ENCODE measurements at places on chromosomes 11 and 22.

DNA sequence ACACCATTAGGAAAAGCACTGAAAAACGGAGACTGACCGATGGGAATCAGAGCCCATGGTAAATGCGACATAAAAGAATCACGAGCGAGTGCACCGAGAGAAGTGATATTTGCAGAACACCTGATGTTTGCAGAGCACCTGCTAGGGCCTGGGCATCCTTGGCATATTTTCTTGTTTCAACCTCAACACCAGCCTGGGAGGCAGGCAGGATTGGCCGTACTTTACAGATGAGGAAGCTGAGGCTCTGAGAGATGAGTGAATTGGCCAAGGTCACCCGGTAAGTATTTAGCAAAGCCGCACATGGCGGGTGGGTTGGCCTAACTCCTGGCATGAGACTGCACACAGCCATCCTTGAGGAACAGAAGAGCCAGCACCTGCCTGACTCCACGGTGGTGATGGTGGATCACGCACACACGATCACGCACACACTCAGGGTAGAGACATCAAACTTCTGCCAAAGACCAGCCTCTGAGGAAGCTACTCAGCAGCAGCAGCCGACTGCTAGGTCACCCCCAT is 21.6 kb upstream of the CHADL start:
- no peak for DNase-seq

DNA sequence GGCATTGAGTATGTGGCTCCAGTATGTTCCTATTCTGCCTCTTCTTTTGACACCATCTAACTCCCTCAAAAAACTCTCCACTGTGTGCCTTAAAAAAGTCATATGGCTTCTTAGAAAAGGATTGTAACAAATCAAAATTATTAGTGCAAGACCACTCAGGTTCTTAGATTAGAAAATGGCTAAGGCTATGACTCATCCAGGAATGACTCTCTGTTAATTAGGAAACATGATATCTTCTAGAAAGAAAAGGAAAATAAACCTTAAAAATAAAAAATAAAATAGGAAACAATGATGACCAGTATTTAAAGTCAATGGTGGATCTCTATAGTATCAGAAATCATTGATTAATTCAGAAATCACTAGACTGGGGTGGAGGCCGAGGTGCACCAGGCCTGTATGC is 21.7 kb downstream of the SLC25A17 start:
- no peak for DNase-seq

DNA sequence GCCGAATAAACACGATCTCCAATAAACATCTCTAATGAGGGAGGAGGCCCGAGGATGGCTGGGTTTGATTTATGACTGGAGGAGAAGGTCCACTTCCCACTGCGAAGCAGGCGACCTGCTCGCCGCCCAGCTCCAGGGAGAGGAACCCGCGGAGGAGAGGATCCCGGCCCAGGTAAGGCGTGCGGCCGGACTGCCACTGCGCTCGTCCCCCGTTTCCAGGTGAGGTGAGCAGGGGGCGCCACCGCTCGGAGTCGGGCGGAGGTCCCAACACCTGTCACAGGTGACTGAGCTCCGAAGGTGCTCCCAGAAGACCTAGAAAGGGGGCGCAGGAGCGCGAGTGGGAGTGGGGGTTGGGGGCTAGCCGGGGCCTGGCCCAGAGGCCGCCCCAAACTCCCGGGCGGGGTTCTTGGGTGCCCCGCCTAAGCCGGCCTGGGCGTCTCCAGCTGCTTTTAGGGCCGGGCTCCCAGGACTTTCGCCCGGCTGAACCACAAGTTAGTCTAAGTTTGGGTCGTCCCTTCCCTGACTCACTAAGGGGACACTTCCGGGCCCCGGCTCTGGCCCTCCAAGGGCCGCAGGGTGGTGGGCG is 5.4 kb upstream of the PAX6 start:
- no peak for DNase-seq

- DNase-seq = no peak
Measured at GRCh38 chr22:43887391-43887790, 4.4 kb downstream of the PNPLA5 start.

GRCh38 chr11:84390441-84391078 is 1104.4 kb upstream of the CCDC90B start:
- DNase-seq = no peak

Data from AG09319 (cell line).